EH (cell line): ENCODE measurements at places on chromosomes 3 and 15.
A peak's percentile ranks its signal among the peaks of the same experiment; 100 is the strongest.

DNA sequence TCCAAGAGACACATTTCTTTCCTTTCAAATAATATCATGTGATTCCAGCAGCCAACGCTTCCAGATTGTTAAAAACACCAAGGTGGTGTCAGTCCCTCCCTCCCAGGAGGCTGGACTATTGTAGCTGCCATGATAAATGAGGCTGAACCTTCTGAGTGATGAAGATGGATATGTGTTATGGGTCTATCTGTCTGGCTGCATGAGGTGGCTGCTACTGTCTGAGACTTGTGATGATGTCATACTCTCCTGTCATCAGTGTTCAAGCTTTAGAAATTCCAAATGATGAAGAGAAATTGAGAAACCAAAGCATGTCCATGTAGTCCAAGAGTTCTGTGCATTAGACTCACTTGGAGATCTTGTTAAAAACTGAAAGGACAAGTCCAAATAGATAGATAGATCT, 683.0 kb downstream of the NTRK3 start:
- DNase-seq = no peak

DNA sequence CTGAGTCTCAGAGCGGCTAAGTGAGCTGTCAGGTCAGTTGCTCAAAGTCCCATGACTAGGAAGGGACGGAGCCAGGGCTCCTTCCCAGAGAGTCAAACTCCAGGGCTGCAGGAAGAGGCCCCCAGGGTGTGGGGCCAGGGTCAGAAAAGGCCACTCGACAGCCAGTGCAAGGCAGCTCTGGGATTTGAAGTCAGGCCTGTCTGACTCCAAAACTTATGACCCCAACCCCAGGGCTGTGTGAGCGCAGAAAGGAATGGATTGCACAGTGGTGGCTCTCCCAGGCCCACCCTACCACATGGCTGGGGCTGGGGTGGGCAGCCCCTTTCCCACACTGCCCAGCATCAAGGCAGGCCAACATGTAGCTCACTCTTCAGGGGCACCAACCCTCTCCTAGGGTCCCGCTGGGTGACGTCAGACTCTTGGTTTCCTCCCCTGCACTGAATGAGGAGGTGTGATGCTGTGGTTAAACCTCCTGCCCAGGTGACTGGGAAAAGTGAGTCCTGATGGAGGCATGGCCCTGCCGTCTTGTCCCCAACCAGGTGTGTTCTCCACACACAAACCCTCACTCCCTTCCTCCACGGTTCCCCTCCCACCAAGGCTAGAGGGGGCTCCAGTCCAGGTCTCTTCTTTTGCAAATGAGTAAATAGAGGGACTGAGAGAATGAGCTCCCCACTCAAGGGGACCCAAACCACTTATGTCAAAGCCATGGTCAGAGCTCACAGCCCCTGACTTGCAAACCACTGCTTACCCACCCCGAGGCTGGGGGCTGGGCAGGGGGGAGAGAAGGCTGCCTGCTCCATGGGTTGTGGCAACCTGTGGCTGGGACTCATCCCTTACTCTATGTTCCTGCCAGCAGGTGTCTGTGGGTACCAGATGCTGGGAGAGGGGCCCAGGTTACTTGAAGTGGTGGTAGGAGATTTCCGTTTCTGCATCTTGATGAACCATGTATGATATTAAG, 23.8 kb upstream of the CORO2B start:
- no peak for DNase-seq

GRCh38 chr15:96097661-96098060, 232.8 kb upstream of the NR2F2 start:
- no peak for DNase-seq

DNA sequence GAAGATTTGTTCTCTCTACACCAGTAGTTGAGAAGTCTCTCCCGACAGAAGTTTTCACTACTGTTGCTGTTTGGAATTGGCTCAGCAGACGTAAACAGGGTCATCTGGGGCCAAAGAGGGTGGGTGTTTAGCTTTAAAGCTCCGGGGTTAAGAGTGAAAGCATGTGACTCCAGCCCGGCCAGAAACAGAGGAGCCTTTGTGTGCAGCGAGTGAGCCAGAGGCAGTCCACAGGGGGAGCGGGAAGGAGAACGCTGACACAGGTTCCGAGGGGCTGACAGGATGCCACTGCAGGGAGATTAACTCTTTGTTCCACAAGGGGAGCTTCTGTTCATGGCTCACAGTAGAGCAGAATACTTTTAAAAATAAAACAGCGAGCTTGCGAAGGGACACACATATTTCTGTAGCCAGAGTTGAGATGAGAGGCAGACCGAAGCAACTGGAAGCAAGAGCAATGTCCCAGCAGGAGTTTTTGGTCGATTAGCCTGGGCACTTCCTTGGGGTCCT, 26.9 kb downstream of the BMF start:
- peak; percentile 61 for DNase-seq

DNA sequence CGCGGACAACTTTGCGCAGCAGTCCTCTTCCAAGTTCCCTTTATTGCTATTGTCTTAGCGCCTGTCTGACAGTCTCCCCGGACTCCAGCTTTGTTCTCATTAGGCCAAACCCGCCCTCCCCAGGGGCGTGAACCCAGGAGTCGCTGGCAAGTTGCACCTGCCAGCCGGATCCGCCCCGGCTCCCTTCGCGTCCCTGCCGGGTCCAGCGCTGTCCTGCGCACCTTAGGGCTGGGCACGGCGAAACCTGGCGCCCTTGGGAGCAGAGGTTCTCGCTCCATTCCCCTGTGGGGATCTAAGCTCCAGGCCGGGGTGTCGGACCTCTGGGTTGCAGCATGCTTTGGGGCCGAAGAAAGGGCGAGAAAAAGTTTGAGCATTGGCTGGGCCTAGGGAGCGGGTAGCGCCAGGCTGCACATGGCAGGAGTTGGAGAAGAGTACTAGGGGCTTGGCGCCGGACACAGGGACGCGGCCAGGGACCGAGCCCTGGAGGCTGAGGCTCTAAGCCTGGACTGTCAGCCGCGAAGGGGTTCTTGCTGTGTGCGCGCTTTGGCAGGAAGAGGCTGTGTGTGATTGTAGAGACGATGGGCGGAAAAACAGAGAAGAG, 335.1 kb upstream of the THRB start:
- peak; percentile 15 for DNase-seq

DNA sequence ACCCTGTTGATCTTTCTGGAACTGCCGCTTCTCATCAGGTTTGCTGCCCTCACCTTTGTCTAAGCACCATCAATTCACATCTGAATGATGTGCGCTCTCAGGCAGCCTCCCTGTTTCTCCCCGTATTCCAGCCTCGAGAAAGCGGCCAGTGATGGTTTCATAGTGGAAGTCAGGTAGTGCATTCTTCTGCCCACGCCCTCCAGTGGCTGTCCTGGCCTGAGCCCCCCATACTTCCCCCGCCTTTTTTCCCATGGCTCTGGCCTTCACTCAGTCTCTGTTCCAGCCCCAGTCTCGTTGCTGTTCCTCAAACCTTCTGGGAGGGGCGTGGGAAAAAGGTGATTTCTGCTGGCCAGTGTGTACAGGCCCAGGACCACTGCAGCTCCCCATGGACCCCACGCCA, 101.3 kb downstream of the ASB7 start:
- DNase-seq = no peak

DNA sequence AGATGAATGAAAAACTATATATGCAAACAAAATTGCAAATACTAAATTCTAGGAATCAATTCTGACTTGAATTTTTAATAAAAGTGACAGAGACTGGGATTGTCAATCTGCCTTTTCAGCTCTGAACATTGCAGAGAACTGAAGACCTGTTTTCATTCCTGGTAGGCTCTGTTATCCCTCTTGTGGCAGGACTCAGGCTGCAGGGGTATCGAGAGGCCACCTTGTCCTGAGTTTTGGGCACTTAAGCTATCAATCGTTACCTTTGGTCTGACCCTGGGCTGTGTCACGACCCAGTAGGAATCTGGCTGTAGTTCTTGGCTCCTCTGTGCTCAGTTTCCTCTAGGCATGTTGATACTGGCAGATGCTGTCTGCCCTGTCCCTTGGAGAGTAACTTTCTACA, 238.0 kb downstream of the CACNA2D3 start:
- DNase-seq = no peak

GRCh38 chr3:106059953-106060517, 191.2 kb upstream of the CBLB start:
- DNase-seq = no peak

GRCh38 chr15:65081758-65082157, 5.2 kb downstream of the KBTBD13 start:
- DNase-seq = no peak

DNA sequence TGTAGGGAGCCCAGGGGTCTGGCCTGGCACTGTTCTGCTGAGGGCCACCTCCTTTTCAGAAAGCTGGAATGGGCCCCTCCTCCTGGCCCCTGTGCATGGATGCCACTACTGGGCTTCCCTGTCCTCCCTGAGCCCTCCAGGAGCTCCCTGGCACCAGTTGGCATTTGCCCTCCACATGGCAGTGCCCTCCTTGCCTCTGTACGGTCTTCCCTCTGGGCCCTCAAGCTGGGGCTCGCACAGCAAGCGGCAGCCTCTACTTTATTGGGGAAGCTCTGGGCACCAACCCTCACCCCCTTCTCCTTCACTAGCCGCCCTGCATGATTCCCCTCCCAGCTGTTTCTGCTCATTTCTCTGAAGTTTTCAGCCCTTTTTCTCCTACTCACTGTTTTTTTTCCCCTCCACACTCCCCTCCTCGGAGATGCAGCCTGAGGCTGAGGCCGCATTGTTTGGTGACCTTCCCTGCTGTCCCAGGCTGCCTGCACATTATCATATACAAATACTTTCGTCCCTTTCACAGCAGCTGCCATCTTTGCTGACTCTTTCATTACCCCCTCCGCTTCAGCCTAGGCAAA, 127.3 kb downstream of the EEFSEC start:
- DNase-seq = no peak

- peak; percentile 30 for DNase-seq
Observed at GRCh38 chr3:113008117-113008516, 17.3 kb downstream of the GTPBP8 start.

DNA sequence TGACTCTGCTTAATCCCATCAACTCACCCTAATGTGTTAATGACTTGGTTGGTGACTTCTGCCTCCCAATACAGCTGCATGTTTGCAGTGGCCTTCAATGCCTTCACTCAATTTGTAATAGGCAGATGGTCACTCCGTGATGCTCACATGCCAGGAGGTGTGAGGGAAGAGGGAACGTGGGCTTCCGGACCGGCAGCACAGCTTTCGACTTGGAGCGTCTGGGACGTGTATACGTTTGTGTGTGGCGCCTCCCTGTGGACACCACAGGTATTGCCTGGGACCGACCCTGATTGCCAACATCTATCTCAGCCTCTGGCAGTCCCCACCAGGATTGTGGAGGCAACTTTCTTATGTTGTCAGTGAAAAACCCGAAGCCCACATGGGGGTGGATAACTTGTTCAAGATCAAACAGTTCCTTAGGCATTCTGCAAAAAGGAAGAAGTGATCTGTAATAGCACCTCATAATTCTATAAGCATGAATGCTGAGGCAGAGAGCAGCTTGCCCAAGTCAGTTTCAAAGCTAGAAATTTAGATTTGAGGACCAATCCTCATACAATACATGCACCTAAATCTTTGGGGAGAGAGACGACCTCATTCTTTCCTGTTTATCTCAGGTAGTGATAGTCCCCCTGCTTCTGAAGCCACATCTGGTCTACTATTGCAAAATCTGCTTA, 16.9 kb downstream of the MRPL46 start:
- DNase-seq = peak; percentile 75

DNA sequence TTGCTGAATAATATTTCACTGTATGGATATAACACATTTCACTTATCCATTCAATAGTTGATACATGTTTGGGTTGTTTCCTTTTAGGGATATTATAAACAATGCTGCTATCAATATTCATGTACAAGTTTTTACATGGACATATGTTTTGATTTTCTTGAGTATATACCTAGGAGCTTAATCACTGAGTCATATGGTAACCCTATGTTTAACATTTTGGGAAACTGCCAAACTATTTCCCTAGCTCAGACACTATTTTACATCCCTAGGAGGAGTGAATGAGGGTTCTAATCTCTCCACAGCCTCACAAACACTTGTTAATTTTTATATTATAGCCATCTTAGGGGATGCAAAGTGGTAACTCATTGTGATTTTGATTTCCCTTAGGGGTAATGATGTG, 66.0 kb downstream of the GPR156 start:
- DNase-seq = no peak

- DNase-seq = peak; percentile 53
Observed at GRCh38 chr15:60128000-60128376, 123.9 kb downstream of the FOXB1 start.
